ENCODE measurements at places on chromosomes 4 and X.

GRCh38 chr4:88522702-88523324 lies 763 bp downstream of the PYURF start:
- DNase-seq: peak; percentile 31

DNA sequence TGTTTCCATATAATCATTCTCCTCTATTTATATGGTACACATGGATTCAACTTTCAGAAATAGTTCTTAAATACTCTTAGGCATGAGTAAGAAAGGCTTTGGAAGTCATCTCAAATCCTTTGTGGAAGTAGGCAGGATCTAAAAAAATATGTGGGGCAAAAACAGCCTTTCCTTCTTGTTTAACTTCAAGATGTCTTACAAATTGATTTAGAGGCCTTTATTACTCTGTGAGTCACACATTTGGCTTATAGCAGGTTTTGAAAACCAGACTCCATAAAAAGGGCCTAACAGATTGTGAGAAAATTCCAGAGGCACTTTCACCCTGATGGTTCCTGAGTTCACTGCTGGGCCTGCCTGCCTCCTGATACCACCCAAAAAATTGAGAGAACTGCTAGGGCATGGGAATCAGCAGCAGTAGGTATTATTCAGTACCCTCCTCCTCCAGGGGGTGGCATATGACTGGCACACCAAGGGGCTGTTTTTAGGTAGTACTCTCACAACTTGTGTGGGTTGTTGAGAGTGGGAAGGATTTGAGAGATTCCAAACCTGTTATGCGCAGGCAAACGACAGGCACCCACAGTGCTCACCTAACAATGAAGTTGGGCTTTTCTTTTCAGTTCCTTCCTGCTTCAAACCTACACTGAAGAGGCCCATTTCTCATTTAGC lies 162.7 kb upstream of the MBNL3 start:
- no peak for DNase-seq

GRCh38 chrX:57155171-57155570 lies 18.0 kb upstream of the SPIN2A start:
- DNase-seq: no peak

DNA sequence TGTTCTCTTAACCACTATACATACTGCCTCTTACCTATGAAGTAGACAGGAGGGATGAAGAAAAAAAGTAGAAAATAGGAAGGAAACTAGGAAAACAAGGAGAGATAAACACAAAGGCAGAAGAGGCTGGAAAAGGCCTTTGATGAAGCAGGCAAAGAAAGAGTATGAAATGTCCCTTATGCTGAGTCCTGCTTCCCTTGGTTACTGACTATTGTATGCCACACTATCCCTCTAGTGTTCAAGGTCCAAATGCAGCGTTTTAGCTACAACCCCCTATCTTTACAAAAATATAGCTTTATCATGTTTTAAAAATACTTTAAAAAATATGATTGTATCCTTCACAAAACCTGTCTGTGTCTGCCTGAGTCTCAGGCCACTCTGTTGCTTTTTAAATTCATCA lies 233.1 kb downstream of the CAMK2D start:
- DNase-seq: no peak

GRCh38 chr4:84804136-84804535 lies 162.4 kb downstream of the WDFY3 start:
- no peak for DNase-seq

- no peak for DNase-seq
Observed at GRCh38 chr4:42119886-42120285, 32.6 kb downstream of the BEND4 start.
